ENCODE measurements at places on chromosomes 16 and 17.

- no peak for DNase-seq
Measured at GRCh38 chr17:34571428-34572130, 7.8 kb upstream of the TMEM132E start.

GRCh38 chr16:73011926-73012325 lies 36.0 kb downstream of the ZFHX3 start:
- DNase-seq, result no peak

DNA sequence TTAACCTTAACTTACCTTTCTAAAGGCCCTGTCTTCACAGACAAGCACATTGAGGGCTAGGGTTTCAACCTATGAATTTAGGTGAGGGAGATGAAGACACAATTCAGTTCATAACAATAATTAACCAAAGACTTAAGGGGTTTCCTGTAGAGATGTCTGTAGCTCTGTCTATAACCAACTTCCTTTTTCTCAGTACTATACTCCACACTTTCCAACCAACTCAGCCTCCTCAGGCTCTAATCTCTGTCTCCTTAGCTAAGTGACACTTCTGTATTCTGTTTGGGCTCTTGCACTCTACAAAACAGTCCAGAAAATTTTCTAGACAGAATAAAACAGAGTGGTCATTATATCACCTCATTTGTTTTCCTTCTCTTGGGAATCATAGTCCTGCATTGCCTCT lies 25.8 kb downstream of the CAPNS2 start:
- DNase-seq, result no peak

- DNase-seq, result no peak
Measured at GRCh38 chr17:13491491-13491890, 110.2 kb downstream of the HS3ST3A1 start.

DNA sequence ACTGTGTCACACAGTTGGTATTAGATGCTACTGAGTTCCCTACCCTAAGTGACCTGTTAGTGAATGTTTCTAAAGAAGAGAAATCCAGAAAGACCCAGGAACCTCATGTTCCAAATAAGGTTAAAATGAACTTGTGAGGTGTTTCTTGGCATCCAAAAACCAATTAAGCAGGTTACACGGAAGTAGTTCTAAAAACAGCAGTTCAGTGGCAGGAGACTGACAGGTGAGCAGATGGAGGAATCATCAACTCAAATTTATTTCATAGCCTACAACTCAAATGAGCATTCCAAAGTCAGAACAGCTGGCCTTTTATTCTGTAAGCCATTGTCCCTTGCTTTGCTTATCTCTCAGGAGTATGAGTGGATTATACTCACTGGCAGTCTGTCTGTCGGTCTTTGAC lies 188.3 kb downstream of the IRX3 start:
- DNase-seq, result no peak

GRCh38 chr17:73652886-73653480 lies 8.7 kb upstream of the SDK2 start:
- no peak for DNase-seq

DNA sequence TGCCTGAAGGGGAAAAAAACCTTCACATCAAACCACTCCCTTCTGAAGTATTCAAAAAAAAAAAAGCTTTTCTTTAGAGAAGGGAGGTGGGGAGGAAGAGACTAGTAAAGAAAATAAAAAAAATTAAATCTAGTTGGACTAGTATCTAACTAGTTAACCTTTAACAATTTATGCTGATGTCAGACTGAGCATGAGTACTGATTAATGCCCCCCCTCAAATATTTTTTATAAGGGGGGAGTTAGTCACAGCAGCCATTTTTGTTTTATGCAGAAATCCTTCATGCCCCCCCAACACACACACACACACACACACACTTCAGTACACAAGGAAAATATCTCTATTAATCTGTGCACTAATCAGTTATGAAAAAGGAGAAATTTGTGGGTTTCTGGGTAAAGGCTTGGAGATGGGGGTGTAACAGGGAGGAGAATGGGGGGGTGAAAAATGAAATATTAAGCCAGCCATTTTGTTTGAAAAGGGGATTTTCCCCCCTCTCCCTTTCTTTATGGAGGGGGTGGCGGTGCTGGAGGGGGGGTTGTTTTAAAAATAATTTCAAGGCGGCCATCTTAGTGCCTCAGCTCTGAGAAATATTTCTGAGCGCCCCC lies 4.7 kb upstream of the CHD3 start:
- DNase-seq, result no peak

GRCh38 chr16:81945665-81946064 lies 65.6 kb downstream of the SDR42E1 start:
- no peak for DNase-seq

DNA sequence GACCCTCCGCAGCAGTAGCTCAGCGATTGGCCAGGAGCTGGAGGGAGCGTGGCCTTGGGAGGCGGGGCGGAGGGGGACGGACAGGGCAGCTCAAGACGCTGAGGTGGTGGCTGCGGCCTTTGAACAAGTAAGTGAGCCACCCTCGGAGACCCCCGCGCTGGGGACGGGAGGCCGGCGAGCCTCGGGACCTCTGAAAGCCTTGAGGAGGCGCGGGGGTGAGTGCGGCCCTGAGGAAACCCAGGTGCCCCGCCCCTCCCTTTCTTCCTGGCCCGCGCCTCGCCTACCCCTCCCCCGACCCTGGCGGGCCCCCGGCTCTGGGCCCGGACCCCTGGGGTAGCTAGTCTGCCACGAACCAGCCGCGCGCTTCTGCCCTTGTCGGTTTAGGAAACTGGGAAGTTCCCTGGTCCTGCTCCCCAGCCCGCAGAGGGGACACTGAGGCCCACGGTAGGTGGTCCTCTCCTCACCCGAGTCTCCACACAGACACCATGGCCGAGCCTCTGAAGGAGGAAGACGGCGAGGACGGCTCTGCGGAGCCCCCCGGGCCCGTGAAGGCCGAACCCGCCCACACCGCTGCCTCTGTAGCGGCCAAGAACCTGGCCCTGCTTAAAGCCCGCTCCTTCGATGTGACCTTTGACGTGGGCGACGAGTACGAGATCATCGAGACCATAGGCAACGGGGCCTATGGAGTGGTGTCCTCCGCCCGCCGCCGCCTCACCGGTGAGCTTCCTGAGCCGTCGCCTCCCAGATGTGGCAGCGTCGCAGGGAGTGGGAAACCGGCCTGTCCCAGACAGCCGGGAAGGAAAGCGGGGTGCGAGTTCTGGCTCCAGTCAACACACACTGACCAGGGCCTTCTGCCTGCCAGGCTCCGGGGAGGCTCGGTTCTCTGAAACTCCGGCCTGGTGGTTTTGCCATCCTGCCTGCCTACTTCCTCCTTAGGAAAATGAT lies at the start of gene MAPK7:
Gene MAPK7 (plus strand): TSS at position 83 of the 945 bp plus-strand sequence. CDS start 403 bp downstream, at position 486.
- DNase-seq, result no peak

DNA sequence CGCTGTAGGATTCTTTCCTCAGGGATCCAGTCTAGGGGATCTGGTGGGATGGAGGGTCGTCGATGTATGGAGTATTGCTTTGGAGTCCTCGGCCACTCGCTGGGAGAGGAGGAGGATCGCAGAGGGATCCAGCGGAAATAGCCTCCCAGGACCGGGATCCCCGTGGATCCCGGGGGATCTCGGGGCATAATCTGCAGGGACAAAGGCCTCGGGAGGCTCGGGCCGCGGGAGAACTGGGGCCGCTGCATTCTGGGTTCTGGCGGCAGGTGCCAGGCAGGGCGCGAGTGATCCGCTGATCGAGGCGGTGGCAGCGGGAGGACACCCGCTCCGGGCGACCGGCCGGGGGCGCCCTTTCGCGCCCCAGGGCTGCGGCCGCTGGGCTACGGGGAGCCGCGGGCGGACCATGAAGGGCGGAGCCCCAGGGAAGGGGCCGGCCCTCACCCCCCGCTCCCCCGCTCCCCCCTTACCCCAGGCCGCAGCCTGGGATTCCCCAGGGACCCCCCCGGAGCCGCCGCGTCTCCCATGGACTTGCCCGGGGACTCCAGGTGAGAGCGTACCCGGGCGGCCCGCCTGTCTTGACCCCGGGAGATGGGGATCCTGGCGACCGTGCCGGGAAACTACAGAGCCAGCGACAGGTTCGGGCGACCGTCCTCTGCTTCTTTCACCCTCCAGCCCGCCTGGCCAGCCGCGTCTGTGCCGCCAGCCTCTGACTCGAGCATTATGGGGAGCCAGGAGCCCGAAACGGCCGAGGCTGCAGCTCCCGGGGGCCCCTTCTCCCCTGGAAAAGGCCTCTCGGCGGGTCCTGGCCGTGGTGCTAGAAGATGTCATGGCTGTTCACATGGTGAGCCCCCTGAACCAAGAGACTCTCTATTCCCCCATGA lies 604 bp downstream of the PRR14 start:
- peak; percentile 66 for DNase-seq

GRCh38 chr17:47266782-47267181 lies 13.2 kb downstream of the ITGB3 start:
- DNase-seq, result no peak

DNA sequence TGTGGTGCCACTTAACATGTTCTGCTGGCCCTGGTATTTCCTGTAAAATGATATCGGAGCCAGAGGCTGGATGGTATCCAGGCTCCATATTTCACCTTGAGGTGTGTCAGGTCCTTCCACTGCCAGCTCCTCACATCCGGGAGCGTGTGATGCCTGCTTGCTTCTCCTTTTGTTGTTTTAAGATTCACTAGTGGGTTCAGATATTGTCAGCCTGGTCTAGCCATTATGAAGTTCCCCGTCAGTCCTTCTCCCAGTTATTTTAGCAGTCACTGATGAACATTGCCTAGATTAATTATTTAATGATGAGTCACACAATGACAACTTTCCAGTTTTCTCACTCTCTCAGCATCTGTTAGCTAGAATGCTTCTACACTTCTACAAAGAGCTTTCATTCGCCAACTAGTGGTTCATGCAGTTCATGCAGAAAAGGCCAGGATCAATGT lies 11.3 kb downstream of the DNAAF1 start:
- DNase-seq, result no peak

DNA sequence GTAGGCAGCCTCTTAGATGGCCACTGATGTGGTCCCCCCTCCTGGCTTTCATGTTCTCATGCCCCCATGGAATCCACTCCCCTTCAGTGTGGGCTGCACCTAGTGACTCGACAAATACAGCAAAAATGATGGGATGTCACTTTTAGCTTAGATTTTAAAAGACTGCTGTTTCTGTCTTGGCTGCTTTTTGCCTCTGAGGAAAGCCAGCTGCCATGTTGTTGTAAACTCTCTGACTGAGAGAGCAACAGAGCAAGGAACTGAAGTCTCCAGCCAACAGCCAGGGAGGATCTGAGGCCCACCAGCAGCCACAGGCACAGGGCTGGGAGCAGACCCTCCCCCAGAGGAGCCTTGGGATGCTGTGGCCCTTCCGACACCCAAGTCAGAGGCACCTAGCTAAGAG lies 60.6 kb upstream of the MARCHF10 start:
- DNase-seq, result no peak

DNA sequence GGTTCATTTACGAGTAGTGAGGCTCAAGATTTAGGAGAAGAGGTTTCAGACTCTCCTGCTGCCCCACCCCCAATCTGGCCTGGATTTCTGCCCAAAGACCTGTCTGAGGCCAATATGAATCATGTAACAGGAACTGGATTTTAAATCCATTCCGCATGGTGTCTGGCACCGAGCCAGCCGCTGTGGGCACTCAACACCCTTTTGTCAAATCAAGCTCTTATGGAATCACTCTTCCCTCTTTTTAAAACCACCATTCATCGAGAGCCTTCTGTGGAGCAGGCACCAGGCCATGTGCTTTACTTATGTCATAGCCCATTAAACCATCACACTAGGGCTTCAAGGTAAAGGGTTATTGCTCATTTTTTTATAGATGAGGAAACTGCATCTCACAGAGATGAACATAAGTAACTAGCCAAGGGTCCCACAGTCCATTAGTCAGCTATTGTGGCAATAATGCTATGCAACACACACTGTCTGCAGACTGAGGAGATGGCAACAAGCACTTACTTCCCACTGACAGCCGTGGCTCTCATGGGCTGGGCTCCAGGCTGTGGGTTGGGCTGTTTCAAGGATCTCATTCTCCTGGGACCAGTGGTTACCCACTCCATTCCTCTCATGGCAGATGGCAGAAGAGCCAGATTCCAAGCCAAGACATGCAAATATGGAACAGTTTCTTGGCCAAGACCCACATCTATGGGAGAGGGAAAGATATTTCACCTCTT lies 93.6 kb downstream of the WSCD1 start:
- DNase-seq, result no peak

GRCh38 chr17:11803231-11803969 lies 193.9 kb downstream of the ZNF18 start:
- no peak for DNase-seq

GRCh38 chr16:19703172-19703889 lies 14.7 kb downstream of the KNOP1 start:
- DNase-seq, result no peak

GRCh38 chr16:55035956-55036355 lies 105.3 kb downstream of the IRX5 start:
- DNase-seq, result no peak

GRCh38 chr16:69823831-69824563 lies 61.9 kb downstream of the WWP2 start:
- no peak for DNase-seq

DNA sequence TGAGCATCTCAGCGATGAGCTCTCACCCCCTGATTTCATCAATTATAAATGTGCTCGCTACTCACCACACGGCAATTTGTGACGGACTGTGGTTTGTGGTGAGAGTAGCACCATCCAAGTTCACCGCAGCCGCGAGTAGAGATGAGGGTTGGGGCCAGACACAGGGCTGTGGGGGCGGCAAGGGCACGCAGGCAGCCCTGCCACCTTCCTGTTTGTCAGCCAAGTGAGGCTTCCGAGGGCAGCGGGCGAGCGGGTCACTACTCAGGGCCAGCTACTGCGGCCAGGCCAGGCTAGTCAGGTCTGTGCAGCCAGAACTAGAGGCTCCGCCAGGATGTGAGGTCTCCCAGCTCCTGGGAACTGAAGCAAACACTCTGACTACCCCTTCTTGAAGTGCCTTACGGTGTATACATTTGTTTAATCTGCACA lies 39.6 kb upstream of the MEOX1 start:
- no peak for DNase-seq

- no peak for DNase-seq
Measured at GRCh38 chr17:34178092-34178491, 77.0 kb upstream of the CCL2 start.

- no peak for DNase-seq
Measured at GRCh38 chr17:82544431-82545070, 25.0 kb downstream of the FOXK2 start.

- DNase-seq, result no peak
Measured at GRCh38 chr16:15477802-15478201, 43.4 kb downstream of the BMERB1 start.

- DNase-seq, result no peak
Measured at GRCh38 chr16:83231729-83232128, 576.0 kb upstream of the HSBP1 start.

Data from stimulated activated CD4-positive, alpha-beta T cell treated with anti-CD3 and anti-CD28 coated beads, Interleukin-2, amount 100 ng/mL, for 4 hours (primary cell).